GM23248 (cell line): ENCODE measurements at places on chromosomes 1 and 21.

GRCh38 chr1:3307359-3307758 is 147.1 kb upstream of the ARHGEF16 start:
- no peak for DNase-seq

DNA sequence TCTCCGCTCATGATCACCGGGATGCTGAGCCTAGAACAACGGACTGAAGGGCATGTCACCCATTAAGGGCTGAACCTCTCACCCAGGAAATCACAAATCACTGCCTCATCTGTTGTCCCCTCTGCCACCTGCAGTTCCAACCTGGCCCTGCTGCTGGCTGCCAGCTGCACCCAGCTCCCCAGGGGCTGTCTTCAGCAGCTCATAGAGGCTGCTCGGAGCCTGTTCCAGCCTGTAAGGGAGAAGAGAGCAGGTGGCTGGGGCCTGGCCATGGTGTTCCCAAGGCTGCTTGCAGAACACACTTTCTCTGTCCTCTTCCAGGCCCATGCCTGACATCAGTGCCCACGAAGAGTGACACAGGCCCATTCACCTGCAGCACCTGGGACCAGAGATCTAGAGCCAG is 44.5 kb upstream of the DISP3 start:
- DNase-seq = no peak

GRCh38 chr1:22737374-22738068 is 26.9 kb downstream of the EPHB2 start:
- DNase-seq = no peak

DNA sequence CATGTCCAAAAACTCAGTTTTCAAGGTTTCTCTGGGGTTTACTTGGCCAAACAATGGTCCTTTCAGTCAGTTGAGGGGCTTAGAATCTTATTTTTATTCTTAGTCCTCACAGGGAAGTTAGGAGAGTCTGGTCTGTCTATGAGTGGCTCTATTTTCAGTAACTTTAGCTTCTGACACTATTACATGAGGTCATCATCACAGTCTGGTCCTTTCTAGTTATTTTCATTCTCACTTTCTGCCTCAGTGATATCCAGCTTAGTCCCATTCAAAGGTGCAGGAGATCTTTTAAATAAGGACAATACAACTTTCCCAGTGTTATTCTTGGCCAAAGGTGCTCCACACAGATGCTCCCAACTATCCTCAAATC is 30.0 kb upstream of the FGGY start:
- DNase-seq = no peak

DNA sequence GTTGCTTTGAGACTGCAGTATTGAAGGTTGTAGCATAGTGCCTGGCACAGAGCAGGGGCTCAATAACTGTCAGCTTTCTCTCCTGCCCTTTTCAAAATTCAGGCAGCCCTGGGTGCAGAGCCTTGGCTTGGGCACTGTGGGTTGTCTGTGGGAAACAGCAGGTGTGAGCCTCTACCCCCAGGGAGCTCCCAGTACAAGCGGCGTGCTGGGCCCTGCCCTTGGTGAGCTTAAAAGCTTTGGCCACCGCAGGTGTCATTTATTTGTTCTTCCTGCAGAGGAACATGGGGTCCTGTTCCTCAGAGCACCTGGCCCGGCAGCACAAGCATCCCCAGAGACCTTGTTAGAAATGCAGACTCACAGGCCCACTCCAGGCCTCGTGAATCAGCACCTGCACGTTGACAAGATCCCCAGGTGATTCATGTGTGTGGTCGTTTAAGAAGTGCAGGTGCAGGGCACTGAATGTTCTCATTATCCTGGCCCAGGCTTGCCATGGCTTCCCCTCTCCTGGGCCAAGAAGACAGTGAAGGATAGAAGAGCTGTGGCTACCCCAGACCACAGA is 29.9 kb upstream of the IGSF21 start:
- DNase-seq = no peak

- DNase-seq = no peak
These were observed 10.0 kb downstream of the DCST2 start for GRCh38 chr1:155023627-155024026.

DNA sequence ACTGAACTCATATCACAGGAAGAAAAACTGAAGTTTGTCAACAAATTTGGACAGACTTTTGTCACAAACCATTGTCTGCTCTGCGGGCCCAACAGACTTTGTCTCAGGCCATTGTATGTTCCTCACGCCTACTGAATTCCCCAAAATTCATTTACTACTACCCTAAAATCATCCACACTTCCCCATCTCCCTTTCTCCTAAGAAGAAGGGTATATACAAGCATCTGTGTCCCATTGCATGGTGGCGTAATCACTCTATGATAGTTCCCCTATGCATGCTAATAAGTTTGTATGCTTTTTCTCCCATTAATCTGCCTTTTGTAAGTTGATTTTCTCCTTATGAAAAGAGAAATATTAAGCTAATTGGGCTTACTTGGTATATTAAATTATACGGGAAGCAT is 54.9 kb upstream of the ATF3 start:
- no peak for DNase-seq
